IPS DF 6.9 (cell line): ENCODE measurements at places on chromosomes 5 and 9.

DNA sequence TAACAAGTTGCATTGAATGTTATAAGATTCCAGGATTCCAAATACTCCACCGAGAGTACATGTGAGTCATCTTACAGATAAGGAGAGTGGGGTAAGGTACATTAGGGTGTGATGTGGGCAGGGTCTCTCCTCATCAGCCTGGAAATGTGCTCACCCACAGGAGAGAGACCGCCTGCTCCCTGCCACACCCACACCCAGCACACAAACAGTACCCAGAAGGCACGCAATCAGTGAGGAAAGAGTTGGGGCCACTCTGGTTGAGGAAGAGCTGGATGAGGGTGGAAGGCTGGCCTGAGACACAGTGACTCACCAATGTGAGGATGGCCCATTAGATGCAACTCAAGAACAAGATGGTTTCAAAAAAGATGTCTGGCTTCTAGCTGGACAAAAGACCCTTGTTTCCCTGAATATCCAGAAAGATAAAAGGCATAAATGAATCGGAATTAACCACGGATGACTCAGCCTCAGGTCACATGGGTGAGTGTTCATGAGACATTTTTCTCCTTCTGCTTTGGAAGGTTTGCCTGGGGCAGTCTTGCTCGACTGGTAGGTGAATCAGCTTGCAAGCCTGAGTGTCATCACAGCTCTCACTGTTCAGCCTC is 51.1 kb upstream of the LHFPL2 start:
- H3K27ac ChIP-seq: no peak overlapping the region
- no peak overlapping the region for H3K4me3 ChIP-seq
- H3K4me1 ChIP-seq: no peaks in the 10 kb centered on the region
- no peaks in the 10 kb centered on the region for H3K36me3 ChIP-seq
- no peaks in the 10 kb centered on the region for H3K27me3 ChIP-seq

- no peak overlapping the region for H3K4me3 ChIP-seq
- no peak overlapping the region for H3K27ac ChIP-seq
- H3K36me3 ChIP-seq: no peaks in the 10 kb centered on the region
- DNase-seq: no peak
- H3K27me3 ChIP-seq: no peaks in the 10 kb centered on the region
- no peaks in the 10 kb centered on the region for H3K4me1 ChIP-seq
Measured at GRCh38 chr9:105320568-105320967, 76.1 kb downstream of the SLC44A1 start.

GRCh38 chr9:134889386-134890154 is 9.0 kb downstream of the FCN2 start:
- DNase-seq: no peak
- no peaks in the 10 kb centered on the region for H3K36me3 ChIP-seq
- no peaks in the 10 kb centered on the region for H3K27me3 ChIP-seq
- no peaks in the 10 kb centered on the region for H3K4me1 ChIP-seq
- no peak overlapping the region for H3K27ac ChIP-seq

- H3K27me3 ChIP-seq: no peaks in the 10 kb centered on the region
- H3K27ac ChIP-seq: no peak overlapping the region
- H3K36me3 ChIP-seq: no peaks in the 10 kb centered on the region
- no peaks in the 10 kb centered on the region; the same call in none of the 2 replicates for H3K4me1 ChIP-seq
Measured at GRCh38 chr5:171488876-171489275, 69.4 kb downstream of the FGF18 start.

DNA sequence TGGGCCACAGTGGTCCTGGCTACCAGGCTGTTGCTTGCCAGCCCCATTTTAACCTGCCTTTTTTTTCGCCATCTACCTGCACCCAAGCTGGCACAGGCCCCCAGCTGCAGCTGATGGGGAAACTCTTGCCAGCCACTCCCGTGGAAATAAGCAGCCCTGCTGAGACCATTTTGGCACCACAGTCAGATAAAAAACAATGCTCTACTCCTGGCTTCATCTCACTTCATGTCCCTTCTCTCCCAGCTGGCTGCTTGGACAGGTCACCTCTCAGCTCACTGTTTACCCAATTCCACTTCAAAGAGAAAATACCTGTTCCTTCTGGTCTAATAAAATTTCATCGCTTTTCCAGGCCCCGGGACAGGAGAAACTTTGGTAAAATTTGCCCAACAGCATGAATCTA is 322.6 kb upstream of the SLC30A5 start:
- DNase-seq: no peak
- no peaks in the 10 kb centered on the region for H3K36me3 ChIP-seq
- no peak overlapping the region for H3K27ac ChIP-seq

GRCh38 chr9:97367729-97368128 is 44.2 kb upstream of the TDRD7 start:
- no peak overlapping the region for H3K27ac ChIP-seq
- H3K4me3 ChIP-seq: no peak overlapping the region
- H3K4me1 ChIP-seq: 0 out of 2 replicates have a peak, but pooled peaks cover 2% of the 10 kb centered on the region
- no peaks in the 10 kb centered on the region for H3K27me3 ChIP-seq
- no peak for DNase-seq

DNA sequence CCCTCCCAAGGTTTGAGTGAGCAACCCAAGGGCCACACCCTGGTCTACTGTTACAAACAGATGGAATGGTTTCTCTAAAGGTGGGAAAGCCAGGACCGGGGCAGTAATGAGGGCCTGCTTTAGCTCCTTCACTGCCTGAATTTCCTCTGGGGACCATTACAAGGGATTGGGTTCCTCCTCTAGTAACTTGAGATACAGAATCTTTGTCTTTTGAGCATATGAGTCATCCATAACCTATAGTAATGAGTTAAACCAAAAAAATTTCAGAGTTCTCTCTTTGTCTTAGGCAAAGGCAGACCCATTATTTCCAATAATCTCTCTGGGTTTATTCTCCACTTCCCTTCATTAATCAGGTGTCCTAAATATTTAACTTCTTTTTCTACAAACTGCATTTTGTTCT is 618.8 kb downstream of the HINT1 start:
- no peaks in the 10 kb centered on the region for H3K4me1 ChIP-seq
- no peak overlapping the region for H3K27ac ChIP-seq
- no peaks in the 10 kb centered on the region for H3K27me3 ChIP-seq
- H3K4me3 ChIP-seq: no peak overlapping the region
- DNase-seq: no peak

GRCh38 chr5:150131978-150132694 is 23.5 kb downstream of the PDGFRB start:
- peaks cover 4% of the 10 kb centered on the region for H3K4me1 ChIP-seq
- DNase-seq: no peak
- no peak overlapping the region for H3K4me3 ChIP-seq
- no peaks in the 10 kb centered on the region for H3K27me3 ChIP-seq
- H3K27ac ChIP-seq: no peak overlapping the region

- H3K27ac ChIP-seq: peak overlapping the region; percentile 29
- no peak for DNase-seq
- H3K27me3 ChIP-seq: no peaks in the 10 kb centered on the region
- peak overlapping the region; percentile 89 for H3K4me3 ChIP-seq
Measured at GRCh38 chr5:176447591-176447977, 601 bp upstream of the FAF2 start.

- H3K27me3 ChIP-seq: no peaks in the 10 kb centered on the region
- no peak overlapping the region for H3K27ac ChIP-seq
- H3K4me3 ChIP-seq: no peak overlapping the region
- no peaks in the 10 kb centered on the region for H3K36me3 ChIP-seq
- no peaks in the 10 kb centered on the region for H3K4me1 ChIP-seq
Measured at GRCh38 chr5:103532086-103532734, 30.4 kb downstream of the NUDT12 start.

DNA sequence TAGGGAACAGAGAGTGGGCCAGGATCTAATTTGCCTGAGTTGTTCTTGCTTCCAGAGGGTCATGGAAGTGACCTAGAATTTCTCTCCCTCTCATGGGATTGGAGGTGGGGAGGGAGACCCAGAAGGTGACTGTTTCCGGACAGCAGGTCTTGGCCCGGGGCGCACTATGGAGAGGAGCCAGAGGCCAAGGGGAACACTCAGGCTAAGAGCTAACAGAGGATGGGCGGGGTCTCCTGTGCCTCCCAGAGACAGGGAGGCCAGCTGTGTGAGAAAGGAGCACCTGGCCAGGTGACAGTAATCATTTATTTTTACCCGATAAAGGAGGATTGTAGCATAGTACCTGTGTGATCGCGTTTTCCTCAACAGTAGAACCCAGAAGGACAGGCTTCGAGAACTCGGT is 50.9 kb upstream of the ANKH start:
- H3K4me1 ChIP-seq: no peaks in the 10 kb centered on the region
- no peak for DNase-seq
- no peaks in the 10 kb centered on the region for H3K36me3 ChIP-seq
- no peaks in the 10 kb centered on the region for H3K27me3 ChIP-seq

DNA sequence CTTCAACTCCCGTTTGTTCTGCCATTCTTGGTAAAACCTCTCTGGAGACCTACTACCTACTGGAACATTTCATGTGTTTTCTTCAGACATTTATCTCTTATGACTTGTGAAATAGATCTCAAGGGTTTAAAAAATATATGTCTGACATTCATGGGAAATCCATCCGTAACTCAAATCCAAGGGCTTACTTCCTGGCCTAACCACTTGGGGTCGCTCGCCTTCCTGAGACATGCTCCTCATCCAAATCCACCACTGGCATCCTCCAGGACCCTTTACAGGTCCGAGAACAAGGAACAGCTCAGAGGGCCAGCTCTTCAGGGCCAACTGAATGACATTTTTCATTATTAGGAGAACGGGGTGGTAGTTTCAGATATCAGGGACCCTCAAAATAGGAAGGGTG is 235.1 kb upstream of the TUT7 start:
- no peaks in the 10 kb centered on the region for H3K27me3 ChIP-seq
- H3K36me3 ChIP-seq: no peaks in the 10 kb centered on the region
- H3K4me3 ChIP-seq: no peak overlapping the region
- no peak overlapping the region for H3K27ac ChIP-seq

- no peaks in the 10 kb centered on the region; the same call in 1 of the 2 replicates for H3K36me3 ChIP-seq
- no peaks in the 10 kb centered on the region for H3K27me3 ChIP-seq
- no peak overlapping the region for H3K4me3 ChIP-seq
- no peaks in the 10 kb centered on the region; the same call in 1 of the 2 replicates for H3K4me1 ChIP-seq
- no peak for DNase-seq
Measured at GRCh38 chr9:81628897-81629296, 60.5 kb downstream of the TLE1 start.

DNA sequence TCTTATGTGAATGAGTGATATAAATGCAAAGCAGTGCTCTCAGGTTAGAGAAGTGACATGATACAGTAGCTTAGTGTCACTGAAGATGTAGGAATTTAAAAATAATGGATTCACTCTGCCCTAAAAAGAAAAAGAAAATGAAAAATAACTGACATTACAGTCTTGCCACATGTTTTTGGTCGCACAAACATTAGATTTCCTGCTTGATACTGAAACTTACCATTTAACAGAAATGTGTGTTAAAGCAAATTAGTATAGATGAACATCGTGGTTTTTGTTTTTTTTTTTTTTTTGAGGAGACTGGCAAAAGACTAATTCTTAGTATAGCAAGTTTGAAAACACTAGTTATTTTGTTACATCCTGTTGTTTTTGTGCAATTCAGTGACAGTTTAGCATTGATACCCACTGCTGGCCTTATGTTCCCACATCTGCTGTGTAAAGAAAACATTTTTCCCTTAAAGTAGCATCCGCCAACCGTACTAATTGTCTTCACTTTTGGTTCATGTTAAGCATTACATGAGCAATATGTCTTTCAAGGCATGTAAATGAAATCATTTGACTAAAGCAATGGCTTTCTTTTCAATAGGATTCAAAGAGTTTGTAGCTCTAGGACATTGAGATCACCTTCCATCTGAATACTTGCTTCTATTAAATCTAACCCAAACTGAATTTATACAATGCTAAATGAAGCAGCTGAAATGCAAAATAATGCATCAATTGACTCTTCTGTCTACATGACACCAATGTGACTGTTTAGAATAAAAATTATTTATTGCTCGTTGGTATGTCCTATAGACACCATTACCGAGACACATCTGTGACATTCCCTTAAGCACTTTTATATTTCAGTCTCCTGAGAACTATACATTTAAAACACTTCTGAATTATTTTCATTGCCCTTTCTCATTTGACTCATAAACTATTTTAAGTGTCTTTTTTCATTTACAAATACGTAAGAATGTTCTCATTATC is 859.1 kb downstream of the MAT2B start:
- no peaks in the 10 kb centered on the region for H3K4me1 ChIP-seq
- H3K27ac ChIP-seq: no peak overlapping the region
- DNase-seq: no peak
- no peak overlapping the region for H3K4me3 ChIP-seq

DNA sequence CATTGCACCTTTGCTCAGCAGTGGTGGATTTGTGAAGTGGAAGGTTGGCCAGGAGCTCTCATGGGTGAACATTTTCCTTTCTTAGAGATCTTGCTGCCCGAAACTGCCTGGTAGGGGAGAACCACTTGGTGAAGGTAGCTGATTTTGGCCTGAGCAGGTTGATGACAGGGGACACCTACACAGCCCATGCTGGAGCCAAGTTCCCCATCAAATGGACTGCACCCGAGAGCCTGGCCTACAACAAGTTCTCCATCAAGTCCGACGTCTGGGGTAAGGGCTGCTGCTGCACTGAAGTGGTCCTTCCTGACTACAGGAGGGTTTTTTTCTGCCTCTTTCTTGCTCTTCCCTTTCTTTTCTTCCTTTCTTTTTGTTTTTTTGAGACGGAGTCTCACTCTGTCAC is 21.8 kb downstream of the QRFP start:
- H3K4me3 ChIP-seq: no peak overlapping the region
- H3K27me3 ChIP-seq: no peaks in the 10 kb centered on the region
- no peaks in the 10 kb centered on the region for H3K4me1 ChIP-seq
- no peak overlapping the region for H3K27ac ChIP-seq

- no peak overlapping the region for H3K27ac ChIP-seq
- no peaks in the 10 kb centered on the region for H3K27me3 ChIP-seq
- H3K4me3 ChIP-seq: no peak overlapping the region
- no peaks in the 10 kb centered on the region for H3K4me1 ChIP-seq
- H3K36me3 ChIP-seq: no peaks in the 10 kb centered on the region
Measured at GRCh38 chr5:151868451-151868850, 56.2 kb downstream of the GLRA1 start.
